ENCODE measurements at places on chromosomes 7 and 10. TPM values are rescaled to one million over a fixed set of nuclear protein-coding genes. Genes with fewer than 3 reads are reported as not detected.

GPR26 gene
- total RNA-seq: not detected

KAZALD1 gene
- total RNA-seq: 12.1 TPM

GNGT1 gene
- not detected for total RNA-seq

EMX2 gene
- total RNA-seq: 0.22 TPM

CPED1 gene
- 20.8 TPM for total RNA-seq

SLC16A9 gene
- total RNA-seq: 1.4 TPM

WDFY4 gene
- total RNA-seq: 4.4 TPM

OR2A1 gene
- not detected for total RNA-seq

JAZF1 gene
- total RNA-seq: 26.9 TPM

CYP2E1 gene
- total RNA-seq: 0.80 TPM

- DNase-seq: peak; percentile 76
Measured at GRCh38 chr10:69413221-69413865, 3.4 kb downstream of the TACR2 start.

DNA sequence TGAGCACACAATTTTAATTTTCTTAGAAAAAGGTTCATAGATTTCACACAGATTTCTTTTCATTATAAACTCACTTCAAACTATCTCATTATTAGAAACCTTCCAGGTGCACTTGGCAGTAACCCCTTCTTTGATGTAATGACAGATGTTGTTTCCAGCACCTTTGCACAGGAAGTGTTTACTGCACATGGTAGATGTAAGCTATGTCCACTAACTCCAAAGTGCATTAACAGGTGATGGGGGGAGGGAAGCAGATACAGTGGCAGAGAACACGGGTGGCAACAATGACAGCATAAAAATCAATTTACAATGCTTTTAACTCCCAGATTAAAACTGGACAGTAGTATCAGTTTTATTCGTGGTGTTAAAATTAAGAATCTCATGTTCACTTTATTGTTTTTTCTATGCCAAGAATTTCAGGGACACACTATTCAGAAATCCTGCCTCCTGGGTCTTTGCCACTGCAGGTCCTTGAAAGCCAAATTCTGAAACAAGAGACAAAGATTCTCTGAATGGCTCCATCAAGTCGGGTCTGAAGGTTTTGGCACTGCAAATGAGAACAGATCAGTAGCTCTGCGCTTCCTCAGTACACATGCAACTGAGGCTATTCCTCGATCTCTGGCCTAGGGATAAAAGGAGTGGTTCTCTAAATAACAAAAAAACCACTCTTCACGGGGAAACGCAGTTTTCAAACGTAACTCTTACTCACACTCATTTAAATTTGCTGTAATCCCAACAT, 187.7 kb downstream of the JAZF1 start:
- DNase-seq: no peak

DNA sequence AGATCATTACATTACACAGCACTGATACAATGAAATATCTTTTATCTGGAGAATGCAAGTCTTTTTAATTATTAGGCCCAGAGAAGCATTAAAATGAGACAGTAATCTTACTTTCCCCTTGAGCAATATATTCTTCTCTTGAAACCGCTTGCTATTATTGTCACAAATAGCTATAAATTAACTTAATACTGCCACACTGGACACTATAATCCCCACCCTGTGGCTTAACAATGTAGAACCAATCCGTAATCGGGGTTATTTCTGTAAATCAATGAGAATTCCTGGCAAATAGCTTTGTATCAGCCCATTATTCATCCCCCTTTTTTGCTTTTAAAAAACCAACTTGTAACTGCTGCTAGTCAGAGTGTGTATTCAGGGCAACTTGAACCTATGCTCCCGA, 366.2 kb upstream of the VWC2 start:
- DNase-seq: no peak

GRCh38 chr10:52249850-52250395, 64.2 kb upstream of the DKK1 start:
- no peak for DNase-seq

GRCh38 chr10:70528741-70529362, 50.3 kb downstream of the PALD1 start:
- DNase-seq: no peak

DNA sequence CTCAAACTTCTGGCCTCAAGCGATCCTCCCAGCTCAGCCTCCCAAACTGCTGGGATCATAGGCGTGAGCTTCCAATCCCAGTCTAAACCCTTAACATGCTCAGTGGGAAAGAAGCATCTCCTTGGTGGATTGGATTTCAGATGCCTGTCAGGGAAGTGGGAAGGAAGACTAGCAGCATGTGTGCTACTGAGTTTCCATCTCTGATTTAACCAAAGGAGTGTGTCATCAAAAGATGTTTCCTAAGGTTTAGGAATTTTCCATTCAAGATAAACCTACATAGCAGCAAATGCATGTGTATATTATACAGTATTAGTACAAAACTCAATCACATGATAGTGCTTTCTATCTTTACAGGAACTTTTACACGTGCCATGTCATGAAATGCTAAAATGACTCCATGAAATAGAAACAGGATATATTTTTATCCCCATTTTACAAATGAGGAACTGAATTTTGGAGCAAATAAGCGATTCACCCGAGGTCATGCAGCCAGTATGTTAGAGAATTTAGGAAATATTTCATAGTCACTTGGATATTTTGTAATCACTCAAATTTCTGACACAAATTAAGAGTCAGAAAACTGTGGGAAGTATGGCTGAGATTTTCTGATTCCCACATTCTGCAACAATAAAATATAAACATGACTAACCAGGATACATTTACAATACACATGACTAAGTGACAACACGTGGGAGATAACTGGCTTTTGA, 11.4 kb upstream of the TMEM26 start:
- no peak for DNase-seq

DNA sequence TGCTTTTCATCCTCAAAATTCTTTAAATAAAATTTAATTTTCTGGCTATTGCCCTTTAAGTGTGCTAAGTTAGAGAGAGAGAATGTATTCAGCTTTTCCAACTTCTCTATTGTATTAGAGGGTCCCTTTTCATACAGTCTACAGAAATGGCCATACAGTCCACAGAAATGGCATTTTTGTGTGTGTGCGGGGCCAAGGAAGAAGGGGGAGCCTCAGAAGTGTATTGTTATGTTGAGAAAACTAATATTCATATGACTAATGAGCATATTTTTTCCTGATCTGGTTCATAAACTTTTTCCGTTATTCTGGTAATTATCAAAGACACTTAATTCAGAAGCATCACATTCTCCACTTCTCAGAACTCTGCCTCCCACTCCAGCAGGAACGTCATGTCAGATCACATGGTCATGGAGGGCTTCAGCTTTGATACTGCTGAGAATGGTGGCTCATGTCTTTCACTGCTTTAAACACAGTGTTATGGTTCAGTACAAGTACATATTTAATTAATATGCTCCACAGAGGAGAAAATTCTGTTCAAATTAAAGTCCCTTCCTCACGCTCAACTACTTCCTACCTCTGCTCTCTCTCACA, 37.1 kb downstream of the ELMO1 start:
- DNase-seq: no peak

DNA sequence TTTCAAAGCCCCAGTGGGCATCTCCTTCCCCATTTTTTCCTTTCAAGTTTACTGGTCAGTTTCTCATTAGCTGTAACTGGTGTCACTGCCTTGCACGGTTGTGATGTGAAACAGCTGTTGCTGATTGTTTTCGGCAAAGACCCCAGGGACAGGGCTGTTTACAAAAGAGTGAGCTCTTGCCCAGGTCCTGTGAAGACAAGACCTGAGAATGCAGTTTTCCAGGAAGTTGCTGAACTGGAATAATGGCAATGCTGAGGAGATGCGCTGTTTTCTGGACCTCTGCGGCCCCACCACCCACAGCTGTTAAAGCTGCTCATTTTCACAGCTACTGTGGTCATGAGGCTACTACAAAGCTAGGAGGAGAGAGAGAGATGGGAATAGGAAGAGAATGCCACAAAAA, 116.6 kb upstream of the RSU1 start:
- no peak for DNase-seq

GRCh38 chr10:78937393-78937792, 131.4 kb upstream of the ZMIZ1 start:
- DNase-seq: peak; percentile 29

GRCh38 chr7:46855851-46856250, 726.1 kb downstream of the TNS3 start:
- DNase-seq: no peak

DNA sequence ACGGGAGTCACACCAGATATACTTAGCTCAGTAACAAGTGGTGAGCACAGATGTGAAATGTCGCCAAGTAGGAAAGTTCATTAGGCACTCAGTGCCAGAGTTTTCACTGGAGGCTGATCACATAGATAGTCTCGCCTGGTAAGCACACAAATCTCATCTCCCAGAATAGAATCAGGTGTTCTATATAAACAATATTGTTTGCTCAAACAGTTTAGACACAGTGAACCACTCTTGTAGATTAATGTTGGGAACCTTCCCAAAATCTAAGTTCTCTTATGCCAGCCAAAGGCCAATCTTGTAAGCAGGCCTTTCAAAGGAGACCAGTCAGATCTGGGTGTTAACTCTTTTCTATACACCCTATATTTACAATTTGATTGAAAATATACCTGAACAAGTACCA, 716.5 kb upstream of the GRM3 start:
- no peak for DNase-seq

GRCh38 chr10:123757853-123758252, 91.7 kb downstream of the GPR26 start:
- DNase-seq: no peak

DNA sequence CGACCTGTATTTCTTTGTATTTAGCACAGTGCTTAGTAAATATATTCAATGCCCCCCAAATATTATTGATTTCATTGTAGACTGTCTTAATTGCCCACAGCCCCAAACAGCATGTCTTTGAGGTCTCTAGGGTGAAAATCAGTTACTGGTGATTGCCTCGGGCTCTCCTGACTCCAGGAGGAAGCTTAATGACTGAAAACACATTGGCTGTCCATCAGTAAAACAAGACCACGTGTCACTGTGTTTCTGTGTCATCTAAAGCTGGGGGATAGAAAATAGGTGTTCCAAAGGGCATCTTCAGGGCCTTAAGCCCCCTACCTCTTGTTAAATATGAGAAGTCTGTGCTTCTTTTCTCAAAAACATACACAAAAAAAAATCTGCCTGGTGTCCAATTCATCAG, 67.9 kb downstream of the CACNA2D1 start:
- no peak for DNase-seq

DNA sequence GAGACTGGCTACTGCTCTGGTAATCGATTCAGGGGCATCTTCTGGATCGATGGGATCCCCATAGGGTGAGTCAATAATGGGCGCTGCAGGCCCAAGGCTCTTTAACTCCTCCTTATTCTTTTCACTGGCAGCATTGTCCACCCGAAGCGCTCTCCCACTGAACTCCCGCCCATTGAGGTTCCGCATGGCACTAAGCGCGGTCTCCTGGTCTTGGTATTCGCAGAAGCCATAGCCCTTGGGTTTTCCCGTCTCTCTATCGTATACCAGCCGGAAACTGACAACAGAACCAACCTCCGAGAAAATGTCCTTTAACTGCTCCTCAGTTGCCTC, 285 bp downstream of the CSTF2T start:
- DNase-seq: no peak

DNA sequence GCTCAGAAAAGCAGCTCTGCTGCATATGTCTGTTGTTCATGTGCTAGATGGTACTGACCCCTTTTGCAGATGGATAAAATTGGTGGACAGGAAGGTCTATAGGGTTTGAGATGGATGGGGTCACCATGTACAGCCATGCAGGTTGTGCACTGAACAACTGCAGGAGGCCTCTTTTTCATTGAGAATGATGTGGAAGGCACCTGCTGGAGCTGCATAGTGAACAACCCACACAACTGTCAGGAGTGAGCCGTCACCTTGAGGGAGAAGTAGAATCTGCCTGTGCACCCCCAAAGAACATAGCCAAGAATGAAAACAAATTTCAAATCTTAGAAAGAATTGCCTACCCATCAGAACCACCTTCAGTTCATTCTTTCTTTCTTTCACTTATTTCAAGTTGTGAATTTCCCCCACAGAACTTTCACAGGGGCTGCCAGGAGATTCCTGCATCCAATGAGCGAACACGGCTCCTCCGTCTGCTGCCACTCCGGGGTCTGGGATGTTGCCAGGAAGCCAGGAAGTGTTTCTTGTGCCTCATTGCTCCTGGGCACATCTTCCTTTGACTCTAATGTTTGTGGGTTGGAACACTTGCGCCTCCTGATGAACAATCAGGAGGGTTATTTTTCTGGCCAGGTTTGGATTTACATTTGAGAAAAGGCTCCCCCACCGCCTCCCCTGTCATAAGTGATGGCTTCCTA, 53.7 kb upstream of the DOCK1 start:
- DNase-seq: no peak

DNA sequence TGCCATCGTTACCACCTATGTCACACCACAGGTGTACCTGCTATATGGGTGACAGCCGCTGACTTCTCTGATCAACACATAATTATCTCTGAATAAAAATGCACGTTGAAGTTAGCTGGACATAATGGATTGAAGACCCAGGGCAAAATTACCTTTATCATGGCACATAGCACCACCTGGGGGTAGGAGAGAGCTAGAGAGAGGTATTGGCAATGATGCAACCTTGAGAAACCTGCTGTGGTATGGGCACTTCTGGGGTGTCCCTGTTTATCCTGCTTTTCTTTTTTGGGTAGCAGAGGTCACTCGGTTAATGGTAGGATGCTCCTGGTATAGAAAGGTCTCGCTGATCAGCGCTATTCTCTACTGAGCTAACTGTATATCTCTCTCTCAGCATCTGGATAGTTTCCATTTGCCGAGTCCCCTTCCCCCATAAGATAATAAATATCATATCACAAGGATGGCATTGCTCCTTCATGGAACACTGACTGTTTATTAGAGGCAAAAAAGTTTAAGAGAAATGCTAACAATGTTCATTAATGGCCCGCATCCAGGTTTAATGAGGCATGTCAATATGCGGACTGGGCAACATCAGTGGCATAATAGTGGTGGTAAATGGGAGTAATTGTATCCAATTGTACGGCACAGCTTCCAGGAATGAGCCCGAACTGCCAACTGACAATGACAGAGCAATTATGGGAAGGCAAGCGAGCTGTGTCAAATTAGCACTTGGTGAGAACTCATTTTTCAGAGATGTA, 323.1 kb downstream of the TFEC start:
- DNase-seq: no peak

DNA sequence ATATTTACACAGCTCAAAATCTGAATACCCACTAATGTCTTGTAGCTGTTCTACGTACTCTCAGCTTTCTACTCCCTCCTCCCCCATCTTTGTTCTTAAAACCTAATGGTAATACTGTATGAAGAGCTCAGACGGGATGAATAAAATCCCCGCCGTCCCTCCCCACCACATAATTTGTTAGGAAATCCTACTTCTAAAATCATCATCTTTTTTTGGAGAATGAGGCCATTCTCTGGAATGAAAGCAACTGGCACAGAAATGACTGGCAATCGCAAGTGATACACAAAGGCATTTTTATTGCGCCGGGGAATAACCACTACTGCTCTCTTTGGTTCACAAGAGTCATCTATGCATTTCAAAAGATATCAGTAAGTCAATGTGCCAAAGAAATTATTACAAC, 27.3 kb downstream of the SLC35B4 start:
- DNase-seq: no peak

GRCh38 chr7:94348142-94348541, 46.6 kb upstream of the COL1A2 start:
- DNase-seq: peak; percentile 18
